ENCODE measurements at places on chromosomes 12 and 14.

- DNase-seq: no peak
Measured at GRCh38 chr12:66379616-66380015, 77.3 kb downstream of the HELB start.

- DNase-seq: peak; percentile 9
Measured at GRCh38 chr12:43210485-43211192, 341.4 kb downstream of the ADAMTS20 start.

- DNase-seq: no peak
Measured at GRCh38 chr14:101891471-101891870, 72.9 kb upstream of the DYNC1H1 start.

DNA sequence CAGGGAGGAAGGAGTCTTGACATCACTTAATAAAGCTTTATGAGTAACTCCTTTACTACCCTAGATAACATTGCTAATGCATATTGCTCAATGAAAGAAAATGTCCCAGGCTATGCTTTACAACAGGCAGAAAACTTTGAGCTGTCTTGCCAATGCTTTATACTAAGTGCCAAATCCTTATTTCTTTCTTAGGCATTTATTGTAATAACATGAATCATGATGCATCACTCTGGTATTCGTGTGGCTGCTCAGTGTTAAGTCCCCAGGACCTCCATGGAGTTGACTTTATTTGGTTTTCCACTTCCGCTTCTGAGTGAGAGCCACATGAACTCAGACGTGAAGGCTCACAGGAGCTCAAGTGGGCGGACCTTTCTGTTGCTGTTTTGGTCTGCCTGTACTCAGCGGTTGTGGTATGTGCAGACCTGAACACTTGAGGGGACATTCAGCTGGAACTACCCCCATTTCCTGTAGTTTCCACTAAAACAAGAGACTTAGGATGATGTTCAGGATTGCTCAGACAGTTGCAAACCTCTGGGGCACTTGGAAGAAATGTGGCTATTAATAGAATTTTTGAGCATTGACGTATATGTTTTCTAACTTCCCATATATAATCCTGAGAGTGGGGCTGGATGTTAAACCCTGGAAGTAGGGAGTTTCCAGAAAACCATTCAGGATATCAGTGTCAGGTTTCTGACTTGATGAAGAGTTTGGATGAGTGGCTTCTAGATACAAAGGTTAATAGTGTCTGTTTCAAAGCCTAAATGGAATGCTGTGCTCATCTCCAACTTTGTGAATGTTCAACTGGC lies 258.6 kb downstream of the MSRB3 start:
- no peak for DNase-seq

DNA sequence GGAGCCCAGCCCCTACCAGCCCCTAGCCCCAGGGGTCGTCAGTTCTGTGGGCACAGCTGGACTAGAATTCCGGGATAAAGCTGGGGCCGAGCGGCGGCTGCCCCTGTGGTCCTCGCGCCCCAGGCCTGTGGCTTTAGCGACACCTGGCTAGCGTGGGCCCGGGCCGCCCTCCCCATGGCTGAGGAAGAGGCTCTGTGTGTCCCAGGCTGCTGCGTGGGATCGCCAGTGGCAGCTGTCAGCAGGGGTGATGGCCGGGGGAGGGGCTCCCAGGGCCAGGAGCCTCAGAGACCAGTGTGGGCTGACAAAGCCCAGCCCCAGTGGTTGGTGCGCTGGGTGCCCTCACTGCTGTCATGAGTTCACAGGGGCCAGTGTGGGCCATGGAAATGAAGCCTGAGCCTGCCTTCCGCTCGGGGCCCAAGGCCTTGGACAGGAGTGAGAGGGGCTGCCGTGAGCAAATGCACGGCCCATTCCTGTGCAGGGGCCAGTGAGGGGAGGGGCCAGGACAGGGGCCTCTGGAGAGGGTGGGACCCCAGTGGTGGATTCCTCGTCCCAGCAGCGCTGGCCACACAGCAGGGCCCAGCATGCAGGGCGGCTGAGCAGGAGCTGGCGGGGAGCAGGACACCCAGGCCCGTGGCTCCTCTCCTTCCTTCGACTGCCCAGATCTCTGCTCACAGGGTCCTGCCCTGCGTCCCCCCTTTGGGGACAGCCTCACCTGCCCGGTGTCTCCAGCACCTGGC lies 11.4 kb downstream of the FBRSL1 start:
- no peak for DNase-seq

DNA sequence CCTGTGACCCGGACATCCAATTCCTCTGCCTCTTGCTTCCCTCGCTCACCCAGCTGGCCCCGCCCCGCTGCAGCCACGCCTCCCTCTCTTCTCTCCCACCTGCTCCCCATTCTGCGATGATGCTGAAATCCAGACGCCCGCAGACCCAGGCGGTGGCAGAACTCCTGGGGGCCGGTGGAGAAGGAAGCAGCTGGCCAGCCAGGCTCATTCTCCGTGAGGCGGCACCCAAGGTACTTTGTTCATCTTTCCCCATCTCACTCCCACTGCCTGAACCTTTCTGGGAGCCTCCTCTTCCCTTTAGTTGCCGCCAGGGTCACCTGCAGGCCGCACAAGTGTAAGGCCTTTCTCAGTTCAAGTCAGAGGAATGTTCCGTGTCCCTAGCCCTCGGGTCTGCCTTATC lies 35.7 kb downstream of the FOXN4 start:
- no peak for DNase-seq
